ENCODE measurements at places on chromosomes 1 and 21.

DNA sequence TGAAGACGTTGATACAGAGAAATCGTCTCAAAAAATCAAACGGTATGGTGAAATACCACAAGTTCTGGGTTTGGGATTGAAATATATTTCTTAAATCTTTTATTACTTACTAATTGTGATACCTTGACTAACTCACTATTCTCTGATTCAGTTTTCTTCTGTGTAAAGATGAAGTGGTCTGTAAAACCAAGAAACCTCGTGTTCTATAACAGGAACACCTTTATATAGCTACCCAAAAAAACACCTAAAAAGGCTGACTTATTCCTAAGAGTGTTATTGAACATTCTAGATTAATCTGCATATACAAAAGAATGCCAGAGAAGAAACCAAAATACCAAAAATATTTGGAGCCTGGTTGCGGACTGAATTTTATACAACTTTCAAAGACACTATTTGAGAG lies 721 bp downstream of the LRRIQ3 start:
- no peak for DNase-seq

- no peak for DNase-seq
Measured at GRCh38 chr1:13494025-13494424, 19.8 kb downstream of the LRRC38 start.

- no peak for DNase-seq
Measured at GRCh38 chr1:147597010-147597409, 55.7 kb downstream of the BCL9 start.

DNA sequence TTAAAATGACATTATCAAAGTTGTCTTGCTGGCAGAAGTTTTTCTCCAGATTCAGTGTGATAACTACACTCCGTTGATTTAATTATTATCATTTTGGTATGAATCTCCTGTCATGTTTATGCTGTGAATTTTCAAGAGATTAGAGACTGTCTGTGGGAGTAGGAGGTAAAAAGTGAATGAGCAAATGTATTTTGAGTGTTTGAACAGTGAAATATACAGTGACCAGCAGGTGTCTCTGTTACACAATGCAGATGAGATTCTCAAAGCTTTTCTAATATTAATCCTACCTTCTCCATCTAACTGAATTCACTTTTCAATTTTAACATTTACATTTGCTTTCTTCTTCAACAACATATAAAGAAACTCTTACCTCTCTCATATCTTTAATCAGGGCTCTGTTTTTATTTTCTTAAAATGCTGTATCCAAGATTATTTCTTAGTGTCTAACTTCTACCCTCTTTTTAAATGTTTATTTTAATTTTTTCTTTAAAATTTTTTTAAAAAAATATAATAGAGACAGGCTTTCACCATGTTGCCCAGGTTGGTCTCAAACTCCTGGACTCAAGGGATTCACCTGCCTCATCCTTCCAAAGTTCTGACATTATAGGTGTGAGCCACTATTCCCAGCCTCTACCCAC lies 20.9 kb upstream of the HSPA13 start:
- peak; percentile 54 for DNase-seq

GRCh38 chr21:37620401-37620800 lies 253.8 kb downstream of the DYRK1A start:
- DNase-seq: no peak

- DNase-seq: no peak
Measured at GRCh38 chr1:240402326-240402725, 209.6 kb downstream of the GREM2 start.

GRCh38 chr21:41627428-41627827 lies 119.5 kb upstream of the TMPRSS2 start:
- DNase-seq: no peak

DNA sequence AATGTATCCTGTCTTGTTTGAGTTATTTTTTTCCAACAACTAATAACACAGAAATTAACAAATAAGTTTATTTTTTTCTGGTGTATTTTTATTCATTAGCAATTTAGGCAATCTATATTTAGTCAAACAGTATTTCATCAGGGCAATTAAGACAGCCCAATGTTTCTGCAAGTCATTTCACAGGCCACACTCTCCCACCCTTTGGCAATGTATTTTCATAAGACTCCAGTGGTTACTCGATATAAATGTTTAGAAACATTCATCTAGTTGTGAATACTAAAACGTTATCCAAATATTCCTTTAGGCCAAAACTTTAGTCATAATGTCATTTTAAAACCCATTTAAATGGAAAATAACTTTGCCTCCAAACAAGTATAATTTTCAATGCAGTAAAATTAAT lies 142.1 kb downstream of the KCNT2 start:
- DNase-seq: no peak

- DNase-seq: peak; percentile 3
Measured at GRCh38 chr1:85692730-85693314, 15.4 kb downstream of the ZNHIT6 start.

- no peak for DNase-seq
Measured at GRCh38 chr1:156279837-156280236, 2.8 kb downstream of the SMG5 start.

DNA sequence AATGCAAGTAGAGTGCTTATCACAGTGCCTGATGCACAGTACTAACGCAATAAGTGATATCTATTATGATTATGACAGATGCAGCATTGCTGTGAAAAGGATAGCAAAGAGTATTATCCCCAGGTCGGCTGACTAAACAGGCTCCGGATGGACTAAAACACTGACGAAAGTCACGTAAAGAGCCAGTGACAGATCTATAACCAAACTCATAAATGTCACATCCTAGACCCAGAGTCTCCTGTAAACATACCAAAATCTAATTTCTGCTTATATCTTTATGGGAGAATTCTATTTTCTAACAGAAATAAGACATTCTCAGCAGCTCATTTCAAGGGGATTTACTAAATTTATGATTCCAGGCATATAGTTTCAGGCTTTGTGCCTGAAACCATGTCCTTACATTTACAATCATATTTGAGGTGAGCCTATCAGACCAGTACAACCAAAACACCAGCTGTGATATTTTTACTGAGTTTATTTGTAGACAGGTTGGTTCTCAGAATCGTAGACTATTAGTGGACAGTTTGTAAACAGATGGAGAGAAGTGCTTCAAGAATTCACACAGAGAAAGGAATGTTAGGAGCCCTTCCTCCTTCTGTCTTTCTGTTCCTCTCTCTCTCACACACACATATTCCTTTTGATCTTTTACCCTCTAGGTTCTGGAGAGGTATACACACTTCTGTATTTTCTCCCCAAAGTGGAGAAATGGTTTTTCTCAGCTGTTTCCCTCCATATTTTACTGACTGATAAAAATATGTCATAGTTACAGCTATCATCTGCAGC lies 52.4 kb upstream of the WDR26 start:
- DNase-seq: no peak

DNA sequence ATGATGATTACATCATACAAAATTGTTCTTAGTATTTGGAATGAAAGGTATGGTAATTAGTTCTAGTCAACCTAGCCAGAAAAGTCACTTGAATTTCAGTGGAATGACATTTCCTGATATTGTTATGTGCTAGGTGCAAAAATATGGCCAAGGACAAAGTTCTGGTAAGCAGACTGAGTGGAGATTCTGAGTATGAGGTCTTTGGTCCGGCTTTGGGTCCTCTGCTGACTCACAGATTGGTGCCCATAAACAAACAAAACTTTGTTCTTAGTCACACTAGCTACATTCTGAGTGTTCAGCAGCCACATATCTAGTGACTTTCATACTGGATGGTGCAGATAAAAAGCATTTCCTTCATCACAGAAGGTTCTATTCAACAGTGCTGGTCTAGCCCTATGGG lies 206.1 kb downstream of the ZNF648 start:
- no peak for DNase-seq

- peak; percentile 4 for DNase-seq
Measured at GRCh38 chr1:62599044-62599443, 1.7 kb downstream of the ANGPTL3 start.

DNA sequence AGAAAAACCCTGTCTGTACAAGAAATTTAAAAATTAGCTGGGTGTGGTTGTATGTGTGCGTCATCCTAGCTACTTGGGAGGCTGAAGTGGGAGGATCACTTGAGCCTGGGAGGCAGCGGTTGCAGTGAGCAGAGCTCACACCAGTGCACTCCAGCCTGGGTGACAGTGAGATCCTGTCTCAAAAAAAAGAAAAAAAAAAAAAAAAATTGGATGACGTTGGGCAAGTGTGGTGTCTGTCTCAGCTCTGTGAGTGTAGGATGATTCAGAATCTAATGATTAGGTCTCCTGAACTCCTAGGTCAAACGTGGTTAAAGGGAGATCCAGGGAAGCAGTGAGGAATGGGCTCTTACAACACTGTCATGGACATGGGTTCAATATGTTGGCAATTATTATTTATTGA lies 435.9 kb downstream of the KIF26B start:
- no peak for DNase-seq

DNA sequence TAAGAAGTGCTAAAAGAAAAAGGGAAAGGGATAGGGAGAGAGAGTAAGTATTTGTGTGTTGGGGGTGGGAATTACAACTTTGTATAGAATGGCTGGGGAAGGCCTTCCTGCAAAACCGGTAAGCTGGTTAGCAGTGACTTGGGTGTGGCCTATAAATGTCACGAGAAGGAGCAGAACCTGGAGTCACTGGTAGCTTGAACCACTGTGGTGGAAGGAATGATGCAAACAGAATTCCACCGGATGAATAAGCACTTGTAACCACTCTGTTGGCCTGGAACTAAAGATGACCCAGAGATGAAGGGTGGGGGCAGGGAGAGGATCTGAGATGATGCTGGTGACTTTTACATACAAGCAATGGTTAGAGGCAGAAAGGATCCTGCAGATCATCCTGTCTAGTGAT lies 8.9 kb downstream of the XKR8 start:
- DNase-seq: peak; percentile 37

DNA sequence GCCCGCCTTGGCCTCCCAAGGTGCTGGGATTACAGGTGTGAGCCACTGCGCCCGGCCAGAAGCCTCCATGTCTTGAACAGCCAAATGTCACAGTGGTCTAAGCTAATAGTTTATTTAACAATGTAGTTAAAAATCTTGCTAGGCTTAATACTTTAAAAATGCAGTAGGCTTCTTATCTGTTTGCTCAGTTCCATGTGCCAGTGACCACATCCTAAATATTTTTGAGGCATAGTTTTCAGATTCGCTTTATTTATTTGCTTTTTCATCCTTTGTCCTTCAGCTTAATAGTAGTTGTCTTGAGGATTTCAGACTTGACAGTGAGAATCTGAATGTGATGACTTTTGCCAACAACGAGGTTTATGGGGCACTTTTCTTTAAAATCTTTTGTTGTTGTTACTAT lies 59.9 kb upstream of the PRRX1 start:
- DNase-seq: no peak

DNA sequence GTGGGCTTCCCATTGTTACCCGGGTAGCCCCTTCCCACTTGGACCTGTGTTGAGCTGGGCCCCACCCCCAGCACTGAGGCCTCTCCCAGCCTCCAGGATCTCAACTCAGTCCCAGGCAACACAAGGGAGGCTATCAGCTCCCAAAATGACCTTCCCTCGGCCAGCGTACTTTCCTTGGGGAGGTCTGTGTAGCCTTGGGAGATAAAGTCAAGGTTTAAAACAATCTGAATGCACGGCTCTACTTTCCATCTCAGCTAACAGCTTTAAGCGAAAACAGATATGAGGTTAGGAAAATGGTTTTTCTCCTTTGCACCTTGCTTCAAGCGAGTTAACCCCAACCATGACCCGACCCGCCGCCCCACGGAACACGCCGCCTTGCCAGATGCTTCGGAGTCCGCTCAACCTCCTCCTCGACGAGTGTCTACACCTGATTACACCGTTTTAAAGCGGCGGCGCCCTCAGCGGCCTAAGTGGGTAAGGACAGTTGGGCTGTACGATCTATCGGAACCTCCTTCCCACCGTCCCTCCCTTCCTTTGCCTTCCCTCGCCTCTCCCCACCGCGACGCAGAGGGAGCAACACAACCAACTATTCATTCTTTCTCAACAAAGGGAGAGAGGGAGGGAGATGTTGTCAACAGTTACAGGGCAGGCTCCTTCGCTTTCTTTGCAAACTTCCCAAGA lies 1.1 kb downstream of the BCAR3 start:
- DNase-seq: peak; percentile 69

GRCh38 chr1:41851589-41851988 lies 67.1 kb downstream of the HIVEP3 start:
- peak; percentile 89 for DNase-seq

GRCh38 chr1:4060850-4061249 lies 160.8 kb upstream of the C1orf174 start:
- no peak for DNase-seq

- peak; percentile 81 for DNase-seq
Measured at GRCh38 chr1:173112129-173112528, 61.4 kb upstream of the TNFSF18 start.

DNA sequence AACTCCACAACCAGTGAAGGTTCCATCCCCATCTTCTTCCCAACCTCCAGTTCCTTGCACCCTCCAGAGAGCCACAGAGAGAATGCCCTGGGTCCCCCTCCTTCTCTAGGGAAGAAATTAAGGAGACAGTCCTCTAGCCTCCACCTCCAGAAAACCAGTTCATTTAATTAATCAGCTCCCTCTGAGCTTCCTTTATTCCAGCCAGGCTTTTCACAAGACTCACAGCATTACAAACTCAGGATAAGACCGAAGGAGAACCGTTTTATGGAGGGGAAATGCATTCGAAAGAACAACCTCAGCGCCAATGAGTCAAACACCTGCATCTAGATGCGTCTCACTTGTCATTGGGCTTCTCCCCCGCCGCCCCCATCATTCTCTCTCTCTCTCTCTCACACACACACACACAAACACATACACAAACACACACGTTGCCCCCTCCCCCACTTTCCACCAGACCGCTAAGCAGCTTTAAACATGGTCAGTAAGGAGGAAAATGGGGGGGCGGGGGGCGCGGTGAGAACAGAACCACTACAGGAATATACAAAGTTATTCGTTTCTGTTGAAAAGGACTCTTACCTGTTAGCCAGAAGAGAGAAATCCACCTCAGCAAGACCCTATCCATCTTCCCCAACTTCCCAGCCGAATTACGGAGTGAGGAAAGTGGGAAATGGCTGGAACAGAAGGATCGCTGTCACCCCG lies 544 bp downstream of the ILDR2 start:
- DNase-seq: peak; percentile 8

DNA sequence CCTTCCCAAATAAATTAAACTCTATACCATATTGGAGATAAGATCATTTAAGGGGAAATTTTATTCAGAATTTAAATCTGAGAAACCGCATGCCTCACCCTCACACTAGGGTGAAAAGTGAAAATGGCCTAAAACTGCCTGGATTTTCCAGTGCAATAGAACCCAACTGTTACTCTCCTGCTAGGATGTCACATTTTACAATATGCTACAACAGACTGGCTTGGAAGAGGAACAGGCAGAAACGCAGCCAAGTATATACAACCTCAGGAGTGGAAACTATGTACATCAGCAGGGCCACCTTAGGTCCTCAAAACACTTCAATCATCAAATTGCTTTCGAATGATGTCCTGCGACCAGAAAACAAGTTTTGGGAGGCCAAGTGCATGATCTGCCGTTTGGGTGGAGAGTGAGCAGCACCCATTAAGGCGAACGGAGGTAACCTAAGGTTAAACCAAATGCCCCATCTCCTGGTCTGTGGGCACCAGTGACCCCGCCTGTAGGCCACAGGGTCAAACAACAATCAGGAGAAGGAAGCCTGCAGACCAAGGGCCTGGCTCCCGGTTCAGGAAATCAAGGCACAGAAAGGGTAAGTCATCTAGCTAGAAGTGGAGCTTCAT lies 4.9 kb downstream of the RCAN1 start:
- DNase-seq: no peak

GRCh38 chr1:42851420-42851819 lies 5.0 kb downstream of the ZNF691 start:
- DNase-seq: no peak

Data from suppressor macrophage treated with lipopolysaccharide for 4 hours (primary cell).